ENCODE measurements at places on chromosomes 4 and X. TPM values are rescaled to one million over a fixed set of nuclear protein-coding genes. Genes with fewer than 3 reads are reported as not detected.

DUSP21 gene
- not detected for total RNA-seq

METAP1 gene
- 21.1 TPM for total RNA-seq

PHKA1 gene
- 8.6 TPM for total RNA-seq

HPGD gene
- 9.1 TPM for total RNA-seq

DRP2 gene
- not detected for total RNA-seq

PCYT1B gene
- 1.3 TPM for total RNA-seq

TRIML2 gene
- total RNA-seq, result not detected

RAB33A gene
- not detected for total RNA-seq

DNA sequence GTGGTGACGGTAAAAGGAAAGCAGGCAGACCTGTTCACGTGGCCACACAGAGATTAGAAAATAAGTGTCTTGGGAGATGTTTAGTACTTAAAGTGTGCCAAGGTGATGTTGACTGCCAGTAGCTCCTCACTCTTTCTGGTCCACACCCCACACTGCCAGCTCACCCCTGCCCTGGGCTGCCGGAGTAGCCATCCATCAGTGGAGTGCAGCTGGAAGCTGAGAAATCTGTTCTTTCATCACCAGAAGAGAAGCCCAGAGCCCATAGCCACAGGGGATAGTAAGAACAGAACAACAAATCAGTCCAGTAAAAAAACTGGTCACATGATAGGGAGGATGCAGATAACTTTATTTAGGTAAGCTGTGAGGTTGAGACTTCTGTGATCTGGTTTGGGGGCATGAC is 64.1 kb downstream of the WWC2 start:
- DNase-seq, result no peak

- no peak for DNase-seq
These were observed 507.0 kb downstream of the INPP4B start for GRCh38 chr4:142339053-142339452.

GRCh38 chr4:60359746-60360367 is 840.3 kb upstream of the ADGRL3 start:
- DNase-seq, result no peak

- DNase-seq, result no peak
These were observed 151.1 kb downstream of the PDE5A start for GRCh38 chr4:119477412-119478053.

DNA sequence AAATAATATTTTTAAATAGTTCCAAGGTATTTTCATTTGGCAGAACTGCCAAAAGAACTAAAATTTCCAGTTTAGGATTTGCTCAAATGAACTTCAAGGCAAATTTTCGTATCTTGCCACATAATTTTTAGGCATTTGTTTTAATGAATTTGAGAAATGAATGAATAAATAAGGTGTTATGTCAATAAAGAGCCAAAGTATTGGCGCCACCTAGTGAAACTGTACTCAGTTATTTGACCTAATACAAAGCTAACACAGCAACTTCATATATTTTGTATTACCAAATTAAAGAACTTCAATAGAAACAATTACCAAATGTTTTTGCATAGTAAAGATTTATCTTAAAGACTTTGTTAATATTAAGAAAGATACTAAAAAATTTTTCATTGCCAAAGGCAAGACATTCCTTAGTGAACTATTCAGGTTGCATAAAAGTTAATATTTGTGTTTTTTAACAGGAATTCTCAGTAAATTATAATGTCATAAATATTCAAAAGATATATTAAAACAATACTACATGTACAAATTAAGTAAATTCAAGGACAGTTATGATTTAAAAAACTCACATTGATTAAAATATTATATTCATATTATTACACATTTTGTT is 50.3 kb downstream of the STPG2 start:
- no peak for DNase-seq

DNA sequence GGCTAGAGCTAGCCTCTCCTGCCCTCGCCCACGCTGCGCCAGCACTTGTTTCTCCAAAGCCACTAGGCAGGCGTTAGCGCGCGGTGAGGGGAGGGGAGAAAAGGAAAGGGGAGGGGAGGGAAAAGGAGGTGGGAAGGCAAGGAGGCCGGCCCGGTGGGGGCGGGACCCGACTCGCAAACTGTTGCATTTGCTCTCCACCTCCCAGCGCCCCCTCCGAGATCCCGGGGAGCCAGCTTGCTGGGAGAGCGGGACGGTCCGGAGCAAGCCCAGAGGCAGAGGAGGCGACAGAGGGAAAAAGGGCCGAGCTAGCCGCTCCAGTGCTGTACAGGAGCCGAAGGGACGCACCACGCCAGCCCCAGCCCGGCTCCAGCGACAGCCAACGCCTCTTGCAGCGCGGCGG is at the start of gene AR:
AR (plus strand) TSS at position 204 of the 400 bp plus-strand sequence. CDS start 1,126 bp downstream, outside the sequence.
- DNase-seq, result peak; percentile 49

DNA sequence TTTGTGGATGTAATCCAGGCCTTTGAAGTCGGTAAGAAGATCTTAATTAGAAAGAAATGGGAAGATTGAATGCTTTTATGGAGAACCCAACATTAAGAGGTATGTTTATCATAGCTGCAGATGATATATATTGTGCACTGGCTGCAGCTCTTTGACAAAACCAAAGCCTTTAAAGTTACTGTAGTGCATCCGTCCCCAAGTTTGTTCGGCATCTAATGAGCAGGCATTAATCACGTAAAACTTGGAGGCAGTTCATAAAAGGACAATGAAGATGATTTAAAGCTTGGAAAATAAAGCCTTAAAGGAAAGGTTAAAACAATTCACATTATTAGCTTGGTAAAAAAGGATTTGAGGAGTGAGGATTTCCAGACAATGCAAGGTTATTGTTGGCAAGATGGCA is 150.8 kb upstream of the ARX start:
- DNase-seq, result no peak

DNA sequence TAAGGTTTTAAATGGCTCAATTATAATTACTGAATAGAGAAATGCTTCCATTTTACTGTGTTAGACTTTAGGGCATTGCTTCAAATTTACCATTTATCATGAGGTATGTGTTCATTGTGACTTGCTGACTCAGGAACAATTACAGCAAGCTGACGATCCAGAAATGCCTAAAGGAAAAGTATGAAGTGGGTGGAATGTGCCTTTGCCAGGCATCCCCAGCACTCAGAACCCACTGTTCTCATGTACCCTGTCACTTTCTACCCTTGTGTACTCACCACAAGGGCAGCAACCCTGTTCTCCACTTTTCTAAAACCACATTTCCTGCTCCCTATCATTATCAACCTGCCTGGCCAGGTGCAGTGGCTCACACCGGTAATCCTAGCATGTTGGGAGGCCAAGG is 41.5 kb downstream of the QRFPR start:
- DNase-seq, result peak; percentile 32

DNA sequence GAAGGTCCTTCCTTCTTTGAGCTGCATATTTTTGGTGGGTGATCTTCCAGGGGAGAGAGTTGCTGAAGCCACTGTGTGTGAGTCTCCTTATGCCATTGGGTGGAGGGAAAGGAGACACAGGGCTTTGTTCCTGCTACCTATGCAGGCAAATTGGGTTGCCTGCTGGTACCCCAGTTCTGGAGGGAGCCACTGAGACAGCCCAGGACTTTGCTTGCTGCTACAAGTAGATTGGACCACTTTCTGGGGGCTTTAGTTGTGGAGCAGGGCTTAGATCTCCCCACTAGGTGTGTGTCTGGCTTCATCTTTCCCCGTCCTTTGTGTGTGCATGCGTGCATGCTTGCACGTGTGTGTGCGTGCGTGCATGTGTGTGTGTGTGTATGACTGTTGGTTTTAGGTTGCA is 10.0 kb downstream of the CITED1 start:
- DNase-seq, result no peak
